ENCODE measurements at places on chromosomes 7 and 10.

GRCh38 chr7:1572111-1572822 is 2.4 kb upstream of the PSMG3 start:
- no peak for DNase-seq

GRCh38 chr10:100349672-100350071 is 2.6 kb downstream of the SCD start:
- no peak for DNase-seq

GRCh38 chr10:77711683-77712049 is 74.1 kb upstream of the KCNMA1 start:
- no peak for DNase-seq

DNA sequence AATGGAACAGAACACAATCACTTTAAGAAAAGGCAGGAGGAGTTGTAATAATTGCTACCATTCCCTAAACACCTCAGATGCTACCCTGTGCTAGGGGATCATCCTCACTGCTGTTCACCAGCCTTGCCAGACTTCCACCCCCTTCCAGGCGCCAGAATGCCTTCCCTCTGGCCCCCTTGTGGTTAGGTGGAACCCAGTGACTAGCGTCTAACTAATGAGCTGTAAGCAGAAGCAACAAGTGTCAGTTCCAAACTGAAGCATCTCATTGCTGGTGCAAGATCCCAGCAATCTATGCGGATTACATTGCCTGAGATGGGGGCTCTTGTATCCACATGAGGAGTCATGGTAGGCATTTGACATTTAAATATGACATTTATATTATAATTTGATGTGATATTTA is 86.6 kb downstream of the FRMD4A start:
- no peak for DNase-seq
